H9 (cell line): ENCODE measurements at places on chromosomes 12 and 14. TPM values are rescaled to one million over a fixed set of nuclear protein-coding genes. Genes with fewer than 3 reads are reported as not detected.

GRCh38 chr14:67883717-67884116 is 64.1 kb downstream of the RAD51B start:
- DNase-seq: no peak

- DNase-seq: peak; percentile 99
These were observed at the start of gene CTDSP2 for GRCh38 chr12:57846577-57847319. Gene CTDSP2 (minus strand): TSS chr12:57846729. CDS start chr12:57846435, 294 bp downstream.

DNA sequence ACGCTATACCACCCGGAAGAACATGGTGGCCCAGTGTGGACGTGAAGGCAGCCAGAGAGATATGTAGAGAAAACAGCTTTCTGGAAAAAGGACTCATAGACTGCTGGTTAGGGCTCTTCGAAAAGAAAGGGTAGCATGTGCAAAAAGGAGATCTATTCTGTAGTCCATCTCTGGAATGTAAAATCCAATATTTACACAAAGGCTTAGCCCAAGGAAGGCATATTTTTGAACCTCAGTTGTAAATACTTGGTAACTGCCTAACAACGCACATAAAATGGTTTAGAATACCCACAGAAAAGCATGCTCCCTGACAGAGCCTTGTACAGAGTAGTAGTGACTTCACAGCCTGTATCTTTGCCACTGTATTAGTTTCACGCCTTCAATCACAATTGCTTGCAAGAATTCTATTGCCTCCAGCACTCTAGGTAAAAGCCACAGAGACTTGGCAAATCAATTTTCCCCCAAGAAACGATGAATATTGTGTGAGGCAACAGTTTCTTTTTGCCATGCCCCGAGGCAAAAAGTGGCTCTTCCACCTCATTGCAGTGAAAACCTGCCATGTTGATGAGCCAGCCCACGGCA is 59.2 kb downstream of the TRIM9 start:
- no peak for DNase-seq

GRCh38 chr12:4859478-4860210 is 50.1 kb upstream of the KCNA1 start:
- no peak for DNase-seq

- DNase-seq: no peak
These were observed 391.7 kb upstream of the TBX3 start for GRCh38 chr12:115075552-115076170.

GRCh38 chr12:51520576-51521325 is 70.3 kb upstream of the SCN8A start:
- DNase-seq: peak; percentile 80

DNA sequence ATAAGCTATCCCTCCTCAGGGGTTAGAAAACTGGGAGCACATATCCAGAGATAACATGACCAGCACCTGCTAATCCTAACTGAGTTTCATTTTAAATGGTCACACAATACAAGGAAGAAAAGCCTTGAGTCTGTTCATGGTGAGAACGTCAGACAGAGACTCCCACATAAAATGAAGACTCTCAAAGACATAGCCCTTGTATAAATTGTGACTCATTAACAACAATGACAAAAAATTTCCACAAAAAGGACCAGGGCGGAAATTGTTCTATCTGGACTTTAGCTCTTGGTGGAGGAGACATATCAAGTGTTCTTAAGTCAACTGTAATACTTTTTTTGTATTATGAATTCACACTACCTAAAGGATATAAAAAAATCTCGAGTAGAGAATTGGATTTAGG is 313.7 kb upstream of the DCN start:
- DNase-seq: no peak

DNA sequence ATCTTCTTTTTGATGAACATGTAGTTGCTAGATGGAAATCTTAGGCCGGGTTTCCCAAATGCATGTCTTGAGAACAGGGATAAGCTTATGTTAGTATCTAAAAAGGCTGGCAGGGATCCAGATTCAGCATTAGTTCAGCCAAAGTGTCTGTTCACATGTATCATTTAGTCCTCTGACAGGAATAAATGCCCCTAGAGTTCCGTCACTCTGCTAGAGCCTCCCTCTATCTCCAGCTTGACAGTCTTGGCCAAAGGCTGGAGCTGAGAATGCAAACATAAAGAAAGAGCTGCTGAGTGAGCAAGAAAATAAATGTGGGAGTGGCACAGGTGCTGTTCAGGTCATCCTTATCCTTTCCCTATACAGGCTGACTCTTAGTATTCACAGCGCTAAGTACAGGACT is 13.8 kb upstream of the NELL2 start:
- no peak for DNase-seq

DNA sequence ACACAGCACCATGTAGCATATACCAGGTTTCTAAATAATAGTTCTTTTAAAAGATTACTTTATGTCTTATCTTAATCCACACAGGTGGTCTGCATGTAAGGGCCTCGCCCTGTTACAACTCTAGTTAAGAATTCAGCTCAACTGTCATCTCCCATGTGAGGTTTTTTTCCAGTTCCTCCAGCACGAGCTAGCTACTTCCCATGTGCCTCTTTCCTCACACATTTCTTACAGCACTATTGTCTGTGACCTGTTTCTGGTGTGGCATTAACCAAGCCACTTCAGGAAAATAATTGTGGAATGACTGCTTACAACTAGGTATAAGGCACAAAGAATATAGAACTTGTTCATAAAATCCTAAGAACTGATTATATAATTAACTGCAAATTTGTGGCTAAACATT is 65.5 kb downstream of the SH2B3 start:
- no peak for DNase-seq

- no peak for DNase-seq
These were observed 33.4 kb downstream of the TSPAN9 start for GRCh38 chr12:3110578-3110977.

GRCh38 chr12:6840330-6840729 is 395 bp upstream of the GNB3 start:
- no peak for DNase-seq

- no peak for DNase-seq
These were observed 21.8 kb upstream of the RIN3 start for GRCh38 chr14:92491782-92492181.

GRCh38 chr14:71536927-71537772 is 395.1 kb upstream of the RGS6 start:
- no peak for DNase-seq

GRCh38 chr12:26241080-26241479 is 45.7 kb downstream of the SSPN start:
- no peak for DNase-seq

DNA sequence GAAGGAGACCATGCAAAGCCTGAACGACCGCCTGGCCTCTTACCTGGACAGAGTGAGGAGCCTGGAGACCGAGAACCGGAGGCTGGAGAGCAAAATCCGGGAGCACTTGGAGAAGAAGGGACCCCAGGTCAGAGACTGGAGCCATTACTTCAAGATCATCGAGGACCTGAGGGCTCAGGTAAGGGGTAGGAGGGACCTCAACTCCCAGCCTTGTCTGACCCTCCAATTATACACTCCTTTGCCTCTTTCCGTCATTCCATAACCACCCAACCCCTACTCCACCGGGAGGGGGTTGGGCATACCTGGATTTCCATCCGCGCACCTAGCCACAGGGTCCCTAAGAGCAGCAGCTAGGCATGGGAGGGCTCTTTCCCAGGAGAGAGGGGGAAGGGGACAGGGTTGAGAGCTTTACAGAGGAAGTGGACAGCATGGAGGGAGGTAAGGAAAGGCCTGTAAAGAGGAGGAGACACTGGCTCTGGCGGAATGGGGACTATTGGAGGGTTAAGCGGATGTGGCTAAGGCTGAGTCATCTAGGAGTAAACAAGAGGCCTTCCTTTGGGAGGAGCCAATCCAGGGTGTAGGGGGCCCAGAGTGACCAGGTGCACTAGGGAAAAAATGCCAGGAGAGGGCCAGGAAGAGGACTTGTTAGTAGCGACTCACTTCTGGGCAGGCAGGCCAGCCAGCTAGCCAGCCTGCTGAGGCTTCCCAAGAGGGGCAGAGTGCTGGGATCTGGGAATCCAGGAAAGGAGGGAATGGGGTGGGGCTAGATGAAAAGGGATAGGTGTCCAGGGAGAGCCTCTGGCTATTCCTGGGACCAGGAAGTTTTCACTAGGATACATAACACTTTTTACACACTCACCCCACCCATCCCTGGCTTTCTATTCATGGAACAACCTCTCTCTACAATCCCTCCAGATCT is 754 bp downstream of the KRT18 start:
- DNase-seq: peak; percentile 85

DNA sequence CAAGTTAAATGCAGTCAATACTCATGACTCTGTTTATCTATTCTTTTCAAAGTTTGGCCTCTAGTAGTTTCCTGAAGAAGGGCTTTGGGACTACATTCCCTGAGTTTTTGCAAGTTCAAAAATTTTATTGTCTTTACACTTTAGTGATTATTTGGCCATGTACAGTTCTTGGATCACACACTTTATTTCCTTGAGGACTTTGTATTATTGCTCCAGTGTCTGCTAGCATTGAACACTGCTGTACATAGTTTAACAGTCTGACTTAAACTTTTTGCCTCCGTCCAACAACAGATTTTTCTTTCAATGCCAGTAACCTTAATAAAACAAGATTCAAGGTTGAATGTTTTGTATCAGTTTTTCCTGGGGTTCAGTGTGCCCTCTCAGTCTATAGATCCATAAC is 132.3 kb downstream of the DERA start:
- no peak for DNase-seq

DNA sequence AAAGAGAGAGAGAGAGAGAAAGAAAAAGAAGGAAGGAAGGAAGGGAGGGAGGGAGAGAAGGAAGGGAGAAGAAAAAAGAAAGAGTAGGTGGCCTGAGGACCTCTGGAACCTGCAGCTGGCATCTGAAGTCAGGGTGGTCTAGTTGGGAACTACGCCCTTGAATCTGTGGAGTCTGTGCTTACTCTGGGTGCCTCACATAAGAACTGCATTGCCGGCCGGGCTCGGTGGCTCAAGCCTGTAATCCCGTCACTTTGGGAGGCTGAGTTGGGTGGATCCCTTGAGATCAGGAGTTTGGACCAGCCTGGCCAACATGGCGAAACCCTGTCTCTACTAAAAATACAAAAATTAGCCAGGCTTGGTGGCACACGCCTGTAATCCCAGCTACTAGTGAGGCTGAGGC is 10.0 kb upstream of the NRDE2 start:
- no peak for DNase-seq

DNA sequence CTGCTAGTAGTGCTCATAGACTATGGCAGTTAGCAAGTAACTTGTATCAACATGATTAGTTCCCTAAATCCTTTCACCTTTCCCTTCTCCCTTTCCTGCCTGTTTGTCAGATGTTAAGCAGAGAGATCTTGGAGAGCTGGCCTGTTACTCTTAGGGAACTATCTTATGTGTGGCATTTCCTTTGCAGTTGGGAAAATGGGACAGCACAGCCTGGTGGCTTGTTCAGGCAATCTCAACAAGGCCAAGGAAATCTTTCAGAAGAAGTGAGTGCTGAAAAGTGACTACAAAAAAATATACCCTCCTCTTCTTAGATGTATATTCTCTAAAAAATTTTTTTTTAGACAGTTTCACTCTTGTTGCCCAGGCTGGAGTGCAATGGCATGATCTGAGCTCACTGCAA is 7.4 kb downstream of the PARP2 start:
- DNase-seq: no peak

DNA sequence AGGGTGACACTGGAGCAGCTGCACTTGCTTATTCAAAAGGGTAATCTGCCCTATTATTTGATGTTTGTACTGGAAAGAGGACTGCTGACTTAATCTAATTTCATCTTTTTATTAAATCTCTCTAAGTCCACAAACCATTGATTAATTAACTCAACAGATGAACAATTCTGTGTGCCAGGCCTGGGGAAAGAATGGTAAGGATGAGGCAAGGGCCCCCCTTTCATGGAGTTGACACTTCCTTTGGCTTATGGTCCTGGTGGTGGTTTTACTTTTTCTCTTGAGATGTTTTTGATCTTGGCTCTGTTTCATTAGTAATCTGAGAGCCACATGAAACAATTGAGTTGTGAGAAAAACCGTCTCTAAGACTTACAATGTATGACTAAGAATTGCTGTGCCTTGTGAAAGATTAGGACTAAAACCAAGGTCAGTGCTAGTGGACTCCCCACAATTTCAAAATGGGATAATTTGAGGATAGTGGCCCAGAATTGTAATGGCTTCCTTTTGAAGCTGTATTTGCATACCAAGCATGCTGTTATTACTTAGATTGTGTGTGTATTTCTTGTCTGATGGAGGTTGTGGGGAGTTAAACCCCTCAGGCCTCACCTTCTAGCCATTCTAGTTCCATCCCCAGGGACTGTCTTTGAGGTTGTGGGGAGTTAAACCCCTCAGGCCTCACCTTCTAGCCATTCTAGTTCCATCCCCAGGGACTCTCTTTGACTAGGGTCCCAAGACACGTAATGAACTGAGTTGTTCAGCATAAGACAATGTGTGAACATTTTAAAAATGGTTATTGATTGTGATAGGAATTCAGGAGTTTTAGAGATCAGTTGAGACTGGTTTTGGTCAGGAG is 52.5 kb upstream of the EVL start:
- DNase-seq: no peak

GRCh38 chr12:6745741-6746525 is 7.0 kb downstream of the MLF2 start:
- DNase-seq: no peak

DNA sequence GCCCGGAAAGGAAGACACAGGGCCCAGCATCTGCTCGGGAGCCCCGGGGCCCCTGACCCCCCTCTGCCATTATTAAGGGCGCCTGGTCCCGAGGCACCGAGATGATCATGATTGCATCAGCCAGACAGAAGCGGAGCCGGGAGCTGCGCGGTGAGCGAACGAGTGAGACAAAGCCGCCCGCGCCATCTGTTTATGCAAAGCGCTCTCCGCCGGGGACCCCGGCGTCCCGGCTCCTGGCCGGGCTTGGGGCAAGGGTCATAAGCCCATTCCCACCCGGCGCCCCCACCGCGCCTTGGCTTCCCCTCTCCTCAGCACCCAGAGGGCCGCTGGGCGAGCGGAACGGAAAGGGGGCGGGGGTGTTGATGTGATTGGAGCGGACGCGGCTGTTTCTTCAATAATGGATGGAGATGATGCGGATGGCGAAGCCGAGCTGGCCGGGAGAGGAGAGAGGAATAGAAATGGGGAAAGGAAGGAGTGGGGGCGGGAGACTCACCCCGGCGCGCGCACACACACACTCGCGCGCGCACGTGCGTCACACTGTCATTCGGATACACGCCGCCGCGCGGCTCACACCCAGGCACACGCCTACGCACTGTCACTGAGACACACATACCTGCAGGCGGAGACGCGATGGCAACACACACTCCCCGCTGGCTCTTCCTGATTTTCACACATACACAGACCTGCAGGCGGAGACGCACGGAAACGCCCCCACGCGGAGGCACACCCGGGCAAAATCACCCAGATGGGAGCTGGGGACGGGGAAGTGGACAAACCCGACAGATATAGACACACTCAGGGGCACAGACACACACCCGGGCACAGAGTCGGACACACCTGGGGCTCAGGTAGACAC is 10.7 kb downstream of the STAC3 start:
- DNase-seq: peak; percentile 64

GRCh38 chr12:107537464-107538119 is 148.0 kb upstream of the PWP1 start:
- no peak for DNase-seq

SAMD4A gene
- 9.6 and 9.9 TPM in 2 replicates for total RNA-seq

STX2 gene
- 16.8 and 19.4 TPM in 2 replicates for total RNA-seq

APOF gene
- not detected in 2 replicates for total RNA-seq

PRMT5 gene
- 141 and 147 TPM in 2 replicates for total RNA-seq

ASPG gene
- total RNA-seq: 0.24 and 0.33 TPM in 2 replicates

SOS2 gene
- total RNA-seq: 9.4 and 9.6 TPM in 2 replicates

POU6F1 gene
- 12.0 and 13.3 TPM in 2 replicates for total RNA-seq

HOXC4 gene
- not detected in 2 replicates for total RNA-seq

NGB gene
- 0.11 and 0.26 TPM in 2 replicates for total RNA-seq

ARHGAP9 gene
- 3.7 and 4.4 TPM in 2 replicates for total RNA-seq

RHOJ gene
- total RNA-seq: not detected in 2 replicates

ERP27 gene
- not detected in 2 replicates for total RNA-seq

GNG2 gene
- total RNA-seq: 7.0 and 7.9 TPM in 2 replicates

AQP2 gene
- not detected in 2 replicates for total RNA-seq
